ENCODE measurements at places on chromosomes 5 and 9.

- no peak for DNase-seq
These were observed at the start of gene GPR21 for GRCh38 chr9:123033352-123033751. TSS of gene GPR21 (plus strand) at chr9:123033667. CDS start at chr9:123034567, 900 bp downstream.

- DNase-seq: no peak
These were observed 62.9 kb downstream of the FBXO38 start for GRCh38 chr5:148446611-148447010.

DNA sequence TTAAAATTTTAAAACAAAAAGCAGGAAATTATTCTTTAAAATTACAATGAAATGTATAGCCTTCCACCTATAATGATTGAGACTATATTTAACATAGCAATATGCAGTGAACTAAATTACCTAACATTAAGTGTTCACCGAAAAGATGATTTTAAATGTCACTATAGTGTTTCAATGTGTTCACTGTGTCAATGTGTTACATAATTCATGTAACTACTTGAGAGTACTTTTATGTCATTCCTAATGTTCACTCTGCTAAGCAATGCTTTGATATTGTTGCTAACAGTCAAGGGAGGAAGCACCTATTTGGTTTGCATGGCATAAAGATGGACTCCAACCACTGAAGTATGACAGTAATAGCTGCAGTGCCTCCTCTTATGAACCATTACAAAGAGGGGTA lies 629.8 kb upstream of the C9orf72 start:
- no peak for DNase-seq

- DNase-seq: peak; percentile 50
These were observed 231.6 kb downstream of the SLF1 start for GRCh38 chr5:94849821-94850736.

- DNase-seq: no peak
These were observed 6.3 kb upstream of the CAMK2A start for GRCh38 chr5:150295741-150296486.

DNA sequence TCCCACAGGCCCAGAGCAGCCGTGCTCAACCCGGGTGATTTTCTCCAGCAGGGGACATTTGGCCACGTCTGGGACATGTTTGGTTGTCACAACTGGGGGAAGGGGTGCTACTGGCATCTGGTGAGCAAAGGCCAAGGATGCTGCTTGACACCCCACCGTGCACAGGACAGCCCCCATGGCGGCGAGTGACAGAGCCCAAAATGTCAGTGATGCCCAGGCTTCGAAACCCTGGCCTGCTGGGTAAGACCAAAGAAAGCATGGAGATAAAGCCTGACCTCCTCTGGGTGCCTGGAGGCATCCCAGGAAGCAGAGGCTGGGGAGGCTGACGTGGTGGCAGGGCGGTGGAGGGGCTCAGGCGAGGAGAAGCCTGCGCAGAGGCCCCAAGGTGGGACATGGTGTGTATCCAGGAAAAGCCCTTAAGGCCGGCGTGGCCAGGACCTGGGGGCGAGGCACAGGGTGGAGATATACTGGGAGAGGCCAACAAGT lies 66.4 kb downstream of the ZNF354C start:
- no peak for DNase-seq

GRCh38 chr9:91160599-91161464 lies 200.9 kb downstream of the AUH start:
- DNase-seq: no peak

GRCh38 chr5:169871826-169872490 lies 108.3 kb downstream of the INSYN2B start:
- no peak for DNase-seq

- no peak for DNase-seq
These were observed 98.8 kb upstream of the SEMA6A start for GRCh38 chr5:116673453-116673852.

DNA sequence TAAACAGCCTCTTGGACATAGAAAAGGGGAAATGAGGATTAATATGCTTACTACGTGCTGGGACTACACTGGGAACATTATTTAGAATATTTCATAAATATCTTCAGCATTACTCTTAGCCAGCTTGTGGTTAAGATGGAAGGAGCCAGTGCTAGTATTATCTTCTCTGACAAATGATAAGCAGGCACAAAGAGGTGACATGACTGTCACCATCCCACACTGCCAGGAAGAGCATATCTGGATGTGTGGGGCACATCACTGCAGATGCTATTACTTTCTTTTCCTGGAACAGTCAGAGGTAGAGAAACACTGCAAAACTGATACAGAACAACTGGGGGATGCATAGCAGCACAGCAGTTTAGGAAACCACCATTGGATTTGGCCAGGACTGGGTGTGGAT lies 281.0 kb upstream of the TNC start:
- no peak for DNase-seq

DNA sequence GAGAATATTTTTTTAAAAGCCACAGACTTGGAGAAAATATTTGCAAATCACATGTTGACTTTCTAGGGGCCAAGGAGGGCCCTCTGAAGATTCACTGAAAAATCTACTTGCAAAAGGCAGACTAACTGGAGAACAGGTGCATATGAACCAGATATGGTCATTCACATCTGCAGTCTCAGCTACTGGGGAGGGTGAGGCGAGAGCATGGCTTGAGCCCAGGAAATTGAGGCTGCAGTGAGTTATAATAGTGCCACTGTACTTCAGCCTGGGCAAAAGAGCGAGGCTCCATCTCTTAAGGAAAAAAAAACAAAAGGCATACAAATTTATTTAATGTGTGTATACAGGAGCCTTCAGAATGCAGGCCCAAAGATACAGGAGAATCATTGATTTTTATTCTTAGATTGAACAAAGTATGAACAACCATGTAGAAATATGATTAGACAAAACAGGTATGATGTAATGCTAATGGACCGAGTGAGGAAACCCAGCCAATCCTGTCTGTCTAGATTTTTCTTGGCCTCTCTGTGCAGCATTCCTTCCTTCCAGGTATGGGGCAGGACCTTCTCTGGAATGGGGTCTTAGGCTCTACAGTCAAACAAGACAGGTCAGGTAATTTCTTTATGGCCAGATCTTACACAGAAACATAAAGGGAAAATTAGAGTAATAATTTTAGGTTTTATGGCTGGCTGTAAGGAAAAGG lies 15.3 kb upstream of the SLC27A6 start:
- no peak for DNase-seq

GRCh38 chr5:156378159-156378558 lies 51.2 kb downstream of the SGCD start:
- DNase-seq: no peak

DNA sequence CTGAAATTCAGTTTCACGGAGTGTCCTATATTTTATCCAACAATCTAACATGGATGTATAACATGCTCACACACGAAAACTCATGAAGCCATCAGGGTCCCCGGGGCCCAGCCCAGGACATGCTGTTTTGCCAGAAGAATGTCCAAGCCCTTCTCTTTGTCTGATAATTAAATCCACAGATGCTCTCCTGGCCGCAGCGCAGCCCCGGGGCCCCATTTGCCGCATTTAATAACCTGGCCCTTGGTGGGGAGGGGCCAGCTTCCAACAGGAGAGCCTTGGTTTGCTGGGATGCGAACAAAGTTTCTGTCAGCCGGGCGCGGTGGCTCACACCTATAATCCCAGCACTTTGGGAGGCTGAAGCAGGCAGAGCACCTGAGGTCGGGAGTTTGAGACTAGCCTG lies 30.0 kb downstream of the PLPP7 start:
- no peak for DNase-seq

DNA sequence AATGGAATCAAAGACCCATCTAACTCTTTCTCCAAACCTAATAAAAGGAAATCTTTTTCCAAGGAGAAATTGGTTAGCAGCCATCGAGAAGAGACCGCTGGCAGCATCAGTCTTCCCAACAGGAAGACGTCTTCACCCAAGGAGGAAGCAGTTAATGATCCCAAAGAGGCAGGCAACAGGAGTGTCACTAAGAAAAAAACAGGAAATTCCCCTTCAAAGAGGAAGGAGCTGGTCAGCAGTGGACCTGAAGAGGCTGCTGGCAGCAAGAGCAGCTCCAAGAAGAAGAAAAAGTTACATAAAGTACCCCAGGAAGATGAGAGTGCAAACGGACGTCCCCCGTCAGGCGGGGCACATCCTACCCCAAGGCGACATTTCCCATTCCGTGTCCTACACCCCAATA lies 143.7 kb downstream of the ELAVL2 start:
- DNase-seq: no peak

- no peak for DNase-seq
These were observed 424.5 kb downstream of the DMAC1 start for GRCh38 chr9:7375013-7375511.

- no peak for DNase-seq
These were observed 32.6 kb upstream of the ACO1 start for GRCh38 chr9:32351845-32352244.

DNA sequence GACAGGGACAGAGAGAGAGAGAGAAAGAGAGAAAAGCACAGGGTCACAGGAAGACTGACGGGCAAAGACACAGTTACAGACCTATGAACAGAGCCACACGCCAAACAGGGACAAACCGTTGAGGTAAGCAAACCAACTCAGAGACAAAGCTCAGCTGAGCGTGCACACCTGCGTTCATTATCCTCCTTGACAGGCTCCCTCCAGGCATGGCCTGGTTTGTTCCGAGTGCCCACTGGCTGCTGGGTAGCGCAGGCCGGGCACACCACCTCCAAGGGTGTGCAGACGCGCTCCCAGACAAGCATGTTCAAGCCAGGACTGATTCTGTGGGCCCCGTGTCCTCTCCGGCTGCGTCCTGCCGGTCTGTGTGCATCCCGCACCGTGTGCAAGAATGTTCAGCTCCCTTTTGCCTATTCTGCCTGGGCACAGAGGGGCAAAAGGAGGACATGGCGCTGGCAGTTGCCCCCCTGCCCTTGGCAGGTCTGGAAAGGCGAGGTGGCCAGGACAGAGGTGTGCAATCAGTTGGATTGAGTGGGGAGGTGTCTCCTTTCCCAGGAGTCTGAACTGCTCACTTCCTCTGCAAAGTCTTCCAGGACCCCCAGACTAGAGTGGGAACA lies 467 bp upstream of the SMIM32 start:
- DNase-seq: no peak

- no peak for DNase-seq
These were observed 105.6 kb downstream of the ARSB start for GRCh38 chr5:78879516-78879915.

- DNase-seq: no peak
These were observed 1.8 kb upstream of the EGR1 start for GRCh38 chr5:138463419-138464007.

- no peak for DNase-seq
These were observed 403.0 kb downstream of the HINT1 start for GRCh38 chr5:130762031-130762430.

DNA sequence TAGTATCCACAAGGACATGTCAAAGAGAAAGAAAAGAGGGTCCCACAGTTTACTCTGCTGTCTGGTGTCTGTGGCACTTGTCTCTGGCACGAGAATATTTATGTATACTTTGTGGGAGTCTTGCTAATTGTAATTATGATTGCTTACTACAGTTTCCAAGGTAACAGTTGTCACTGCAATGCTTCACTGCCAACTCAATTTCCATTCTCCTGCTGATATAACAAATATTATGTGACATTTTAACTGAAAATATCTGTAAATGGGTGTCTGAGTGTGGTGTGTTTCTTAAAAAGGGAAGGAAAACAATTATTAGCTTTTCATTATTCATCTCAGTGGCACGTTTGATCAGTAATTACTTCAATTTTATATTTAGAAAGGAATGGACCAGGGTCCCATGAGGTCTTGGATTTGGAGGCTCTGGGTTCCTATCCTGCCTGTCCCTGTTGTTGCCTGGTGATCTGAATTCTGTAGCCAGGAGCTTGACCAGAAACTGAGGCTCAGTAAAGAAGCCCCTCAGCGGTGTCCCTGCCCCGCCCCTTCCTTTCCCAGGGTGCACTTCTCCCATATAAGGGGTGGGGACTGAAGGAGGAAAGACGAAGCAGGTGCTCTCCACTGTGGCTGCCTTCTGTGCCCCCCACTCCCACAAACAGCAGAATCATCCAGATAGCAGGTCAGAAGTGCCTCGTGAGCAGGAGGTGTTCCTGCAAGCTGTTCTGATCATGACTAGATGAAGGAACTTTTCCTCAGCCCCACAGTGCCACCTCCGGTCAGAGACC lies 137.3 kb upstream of the KIF2A start:
- no peak for DNase-seq

- DNase-seq: no peak
These were observed 144.1 kb upstream of the NFIL3 start for GRCh38 chr9:91567642-91568274.

DNA sequence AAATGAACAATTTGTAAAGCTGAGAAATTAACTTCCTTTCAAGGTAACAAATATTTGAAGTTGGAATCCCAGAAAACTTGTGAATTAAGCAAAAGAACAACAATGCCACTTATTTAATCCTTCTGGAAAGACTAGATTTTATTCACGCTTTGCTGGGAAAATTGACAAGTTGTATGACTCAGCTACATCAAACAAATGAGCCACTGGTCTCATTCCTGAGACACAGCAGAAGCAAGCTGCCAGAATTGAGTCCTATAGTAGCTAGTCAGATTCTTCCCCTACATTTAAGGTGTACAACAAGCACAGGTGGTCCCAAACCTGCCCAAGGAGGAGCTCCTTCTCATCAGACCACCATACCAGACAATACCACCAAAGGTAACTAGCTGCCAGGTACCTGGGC lies 280.7 kb downstream of the SPOCK1 start:
- DNase-seq: no peak

DNA sequence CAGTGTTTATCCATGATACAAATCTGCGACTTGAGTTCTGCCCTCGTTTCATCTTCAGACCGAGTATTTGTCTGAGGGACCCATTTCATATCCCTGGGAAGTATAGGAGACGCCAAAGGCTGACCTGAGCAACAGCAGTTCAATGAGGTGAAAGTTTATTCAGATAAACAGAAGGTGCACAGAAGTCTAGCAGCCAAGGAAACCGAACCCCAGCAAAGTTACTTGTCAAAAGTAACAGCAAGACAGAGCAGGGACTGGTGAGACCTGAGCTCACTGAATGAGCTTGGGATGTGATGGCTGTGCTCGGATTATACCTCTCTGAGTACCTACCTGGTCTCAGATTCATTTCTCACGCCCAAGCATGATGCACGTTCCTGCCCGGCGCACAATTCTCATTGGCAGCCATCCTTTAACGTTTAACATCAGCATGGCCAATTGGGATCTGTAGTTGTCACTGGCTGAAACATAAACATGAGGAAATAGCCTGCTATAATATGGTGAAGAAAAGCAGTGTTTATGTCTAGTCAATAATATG lies 599 bp downstream of the LYRM7 start:
- DNase-seq: peak; percentile 8

DNA sequence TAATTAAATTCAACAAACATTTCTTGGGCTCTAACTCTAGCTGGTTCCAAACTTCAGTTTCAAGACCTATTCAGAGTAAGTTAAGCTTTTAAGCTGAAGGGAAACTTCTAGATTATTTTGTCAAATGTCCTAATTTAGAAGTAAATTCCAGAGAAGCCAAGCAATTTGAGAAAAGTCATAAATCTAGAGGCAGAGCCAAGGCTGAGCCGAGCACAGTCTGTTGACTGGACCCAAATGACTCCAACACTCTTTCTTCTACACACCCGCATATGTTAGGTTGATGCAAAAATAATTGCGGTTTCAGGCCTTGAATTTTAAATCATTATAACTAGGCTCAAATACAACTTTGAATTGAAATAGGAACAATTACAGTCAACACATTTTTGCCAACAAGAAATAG lies 319.7 kb downstream of the NFIB start:
- DNase-seq: no peak

GRCh38 chr5:149793256-149793550 lies 63.1 kb downstream of the PPARGC1B start:
- no peak for DNase-seq

Data from CD4-positive, alpha-beta T cell treated with Interleukin-2 at 100 ng/mL for 4 hours (primary cell).